ENCODE measurements at places on chromosomes 6 and 20.
A peak's percentile ranks its signal among the peaks of the same experiment; 100 is the strongest.

- DNase-seq: peak; percentile 73
Measured at GRCh38 chr6:117263353-117263927, 1.9 kb upstream of the VGLL2 start.

GRCh38 chr6:34281702-34282334, 33.0 kb upstream of the SMIM29 start:
- no peak for DNase-seq

GRCh38 chr20:37295001-37295400, 5.5 kb downstream of the MANBAL start:
- peak; percentile 96 for DNase-seq

DNA sequence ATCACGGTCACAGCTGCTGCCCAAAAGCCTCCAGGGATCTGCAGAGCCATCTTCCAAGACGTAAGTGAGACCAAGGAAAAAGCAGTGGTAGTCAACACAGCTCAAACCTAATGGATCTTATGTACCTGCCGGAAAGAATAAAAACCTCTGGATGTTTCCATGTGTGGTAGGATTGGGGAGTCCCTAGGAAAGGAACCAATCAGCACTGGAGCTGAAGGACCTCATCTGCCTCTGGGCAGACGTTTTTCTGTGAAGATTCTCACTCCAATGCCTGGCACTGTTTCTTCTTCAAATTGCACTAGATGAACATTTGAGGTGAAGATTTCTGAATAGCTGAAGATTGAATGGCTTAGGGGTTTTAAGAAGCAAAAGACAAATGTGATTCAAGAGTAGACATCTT, at the start of gene HLA-DQB2:
Gene HLA-DQB2 (minus strand): TSS at position 112 of the 400 bp plus-strand sequence. CDS start 62 bp downstream, at position 50.
- DNase-seq: peak; percentile 62

- DNase-seq: no peak
Measured at GRCh38 chr6:38427492-38428210, 212.1 kb downstream of the BTBD9 start.

DNA sequence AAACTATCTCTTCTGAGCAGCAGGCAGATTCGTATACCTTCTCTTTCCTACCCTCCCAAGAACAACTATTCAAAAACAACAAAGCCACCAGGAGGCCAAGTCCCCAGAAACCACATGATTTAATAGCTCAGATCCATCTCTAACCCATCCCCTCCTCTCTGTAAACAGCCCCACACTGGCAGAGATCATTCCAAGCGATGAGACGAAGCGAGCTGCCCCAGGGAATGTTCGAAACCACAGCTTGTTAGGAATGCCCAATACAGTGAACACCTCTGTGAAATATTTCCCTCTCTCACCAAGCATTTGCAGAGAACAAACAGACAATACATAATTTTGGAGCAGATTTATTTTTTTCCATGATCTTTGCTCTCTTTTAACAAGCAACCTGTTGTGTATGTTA, 231.8 kb downstream of the SOD2 start:
- no peak for DNase-seq

DNA sequence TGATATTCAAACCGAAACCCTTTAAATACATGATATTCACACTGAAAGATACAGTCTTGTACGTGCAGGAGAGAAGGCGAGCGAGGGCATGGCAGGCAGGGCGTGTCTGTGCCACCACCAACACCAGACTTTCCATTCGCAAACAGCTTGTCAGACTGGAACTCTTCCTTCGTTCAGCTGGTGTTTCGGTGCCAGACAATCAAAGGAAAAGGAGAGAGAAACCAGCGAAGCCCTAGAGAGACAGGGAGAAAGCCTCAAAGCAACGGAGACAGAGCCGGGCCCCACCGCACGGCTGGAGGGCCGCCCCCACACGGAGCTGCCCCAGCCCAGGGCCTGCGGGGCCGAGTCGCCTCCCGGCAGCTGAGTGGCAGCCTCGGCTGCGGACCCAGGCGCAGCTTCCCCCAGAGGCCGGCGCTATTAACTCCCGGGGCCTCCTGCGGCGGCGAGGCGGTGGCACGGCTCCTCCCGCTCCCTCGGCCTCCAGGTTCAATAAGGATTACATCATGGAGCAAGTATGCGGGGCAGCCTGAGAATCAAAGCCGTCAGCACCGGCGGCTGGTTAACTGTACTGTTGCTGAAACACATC, 32.1 kb upstream of the NR2E1 start:
- peak; percentile 94 for DNase-seq

DNA sequence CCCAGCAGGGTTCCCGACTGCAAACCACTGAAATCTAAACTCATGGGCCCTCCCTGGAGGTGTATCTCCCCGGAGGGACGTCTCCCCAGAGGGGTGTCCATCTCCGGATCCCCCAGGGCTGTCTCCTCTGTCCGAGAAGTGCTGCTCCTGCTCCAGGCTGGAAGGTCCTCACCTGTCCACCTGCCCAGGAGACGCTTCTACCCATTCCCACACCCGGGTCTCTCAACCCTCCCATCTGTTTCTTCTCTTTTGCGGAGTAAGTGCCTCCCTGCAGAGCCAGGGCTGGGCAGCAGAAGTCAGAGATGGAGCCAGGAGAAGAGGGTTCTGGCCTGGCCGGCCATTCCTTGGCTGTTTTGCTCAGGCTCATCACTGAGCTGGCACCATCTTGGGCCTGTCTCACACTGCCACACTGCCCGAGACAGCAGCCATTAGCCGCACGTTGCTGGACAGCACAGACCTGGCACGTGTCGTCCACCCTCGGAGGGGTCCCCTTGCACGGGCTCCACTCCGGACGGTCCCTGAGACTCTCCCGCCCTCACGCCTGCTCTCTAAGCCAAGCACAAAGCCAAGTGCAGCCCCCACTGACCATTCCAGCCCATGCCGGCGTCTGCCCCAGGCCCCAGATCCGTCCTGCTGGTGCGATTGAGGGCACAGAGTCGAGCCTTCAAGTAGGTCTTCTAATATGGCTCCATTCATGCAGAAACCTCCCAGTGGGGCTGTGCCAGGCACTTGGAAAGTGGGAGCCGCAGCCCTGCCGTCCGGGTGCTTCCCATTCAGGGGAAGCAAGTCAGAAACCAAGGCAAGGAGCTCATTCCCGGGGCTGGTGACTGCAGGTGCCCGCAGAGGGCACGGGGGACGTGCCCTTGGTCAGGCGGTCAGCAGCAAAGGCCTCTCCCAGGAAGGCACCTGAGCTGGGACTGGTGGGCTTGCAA, 367.7 kb downstream of the TAF4 start:
- peak; percentile 44 for DNase-seq

GRCh38 chr6:157184202-157185015, 138.9 kb downstream of the TMEM242 start:
- DNase-seq: peak; percentile 94

DNA sequence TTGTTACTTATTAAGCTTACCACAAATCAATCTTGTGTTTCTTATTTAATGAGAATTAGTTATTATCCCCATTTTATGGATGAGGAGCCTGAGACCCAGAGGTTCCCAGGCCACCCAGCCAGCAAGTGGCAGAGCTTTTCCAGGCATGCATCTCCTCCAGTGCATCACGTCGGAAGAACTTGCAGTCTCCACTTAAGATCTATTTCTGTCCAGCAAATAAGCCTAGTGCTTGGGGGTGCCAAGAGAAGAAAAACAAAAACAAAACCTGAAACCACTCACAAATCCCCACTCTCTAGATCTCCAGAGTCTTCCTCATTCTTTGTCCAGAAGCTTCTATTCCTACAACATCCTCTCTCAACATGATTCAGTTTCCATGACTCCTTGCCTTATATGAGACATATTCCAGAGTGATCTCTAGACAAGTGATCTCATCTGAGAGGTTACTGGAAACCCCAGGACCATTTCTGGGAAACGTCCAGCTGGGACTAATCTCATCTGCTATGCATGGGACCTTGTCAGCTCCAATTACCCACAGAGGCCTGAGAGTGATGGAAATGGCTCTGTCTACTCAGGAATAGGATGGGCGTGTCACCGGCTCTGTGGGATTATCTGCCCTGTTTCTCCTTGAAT, 4.1 kb downstream of the GUCA1B start:
- DNase-seq: peak; percentile 86

DNA sequence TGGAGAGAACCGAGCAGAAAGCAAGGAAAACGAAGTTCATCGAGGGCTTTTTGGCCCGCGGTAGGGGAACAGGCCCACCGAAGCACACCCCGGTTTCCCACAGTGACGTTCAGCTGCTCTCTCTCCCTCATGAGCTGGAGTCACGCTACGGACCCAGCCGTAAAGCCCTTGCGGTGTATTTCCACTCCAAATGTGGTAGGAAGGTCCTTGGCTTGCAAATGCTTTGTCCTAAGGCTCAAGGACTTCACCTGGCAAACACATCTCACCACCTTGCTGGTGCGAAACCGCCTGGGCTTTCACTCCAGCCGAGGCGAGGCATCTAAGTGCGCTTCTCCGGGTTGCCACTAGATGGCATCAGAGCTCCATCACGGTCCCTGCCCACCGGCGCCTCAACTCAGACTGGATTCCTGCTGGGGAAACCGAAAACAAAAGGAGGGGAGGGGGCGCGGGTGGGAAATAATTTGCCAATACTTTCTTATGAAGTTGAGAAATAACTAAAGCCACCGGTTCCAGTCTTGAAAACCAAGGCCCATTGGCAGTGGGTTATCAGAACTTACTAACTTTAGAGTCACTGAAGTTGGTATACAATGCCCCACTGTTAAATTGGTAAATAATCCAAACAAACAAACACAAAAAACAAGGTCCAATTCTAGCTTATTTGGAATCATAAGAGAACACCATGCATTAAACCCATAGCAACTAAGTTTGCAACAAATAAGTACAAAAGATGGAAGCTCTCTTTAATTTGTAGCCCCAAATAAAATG, 13.4 kb upstream of the FOXC1 start:
- DNase-seq: peak; percentile 96

DNA sequence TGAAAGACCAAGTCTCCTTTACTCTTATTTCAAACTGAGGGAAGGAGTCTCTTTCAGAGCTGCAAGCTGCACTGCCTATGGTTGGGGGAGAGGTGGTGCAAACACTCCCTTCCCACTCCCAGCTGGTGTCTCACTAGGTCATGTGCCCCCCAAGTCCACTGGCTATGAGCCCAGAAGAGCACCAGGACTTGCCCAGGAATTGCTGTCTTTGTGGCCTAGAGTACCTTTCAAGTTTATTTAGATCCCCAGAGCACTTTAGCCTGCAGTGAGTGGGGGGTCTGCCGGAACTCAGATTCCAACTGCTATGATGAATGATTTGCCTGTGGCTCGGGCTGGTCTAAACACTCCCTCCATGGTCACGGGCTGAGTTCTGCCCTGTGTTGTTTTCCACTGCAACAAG, 192.6 kb upstream of the CITED2 start:
- no peak for DNase-seq

DNA sequence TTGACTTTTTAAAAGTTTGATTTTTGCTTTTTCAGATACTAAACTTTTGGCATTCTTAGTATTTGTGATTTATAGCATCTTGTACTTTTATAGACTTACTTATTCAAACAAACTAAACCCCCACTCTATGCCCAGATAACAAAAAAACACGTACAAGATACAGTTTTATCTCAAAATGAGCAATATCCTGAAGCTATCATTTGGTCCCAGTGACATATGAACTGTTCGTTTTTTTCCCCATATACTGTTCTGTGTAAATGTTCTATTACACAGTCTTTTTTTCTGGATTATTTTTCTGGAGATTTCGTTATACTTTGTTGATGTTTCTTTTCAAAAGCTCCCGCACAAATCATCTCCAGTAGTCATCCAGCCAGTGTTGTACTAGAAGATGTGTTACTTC, 27.3 kb upstream of the SERINC3 start:
- DNase-seq: no peak

- DNase-seq: no peak
Measured at GRCh38 chr6:168737481-168737880, 296.5 kb downstream of the SMOC2 start.

DNA sequence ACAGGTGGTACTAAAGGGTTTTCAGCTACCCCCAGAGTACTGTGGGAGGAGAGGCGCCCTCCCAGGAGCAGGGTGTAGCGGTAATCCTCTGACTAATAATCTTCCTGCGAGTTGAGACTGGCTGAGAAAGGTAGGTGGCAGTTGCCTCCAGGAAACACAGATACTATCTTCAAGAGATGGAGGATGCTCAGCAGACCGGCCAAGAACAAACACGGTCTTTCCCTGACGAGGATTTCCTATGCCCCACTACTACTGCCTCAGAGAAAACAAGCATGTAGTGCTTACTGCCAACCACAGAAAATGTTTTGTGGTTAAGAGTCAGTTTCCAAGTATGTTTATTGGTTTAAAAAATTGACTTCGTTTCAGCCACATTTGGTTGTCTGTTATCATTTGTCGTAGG, 26.8 kb downstream of the C6orf89 start:
- DNase-seq: peak; percentile 88

- no peak for DNase-seq
Measured at GRCh38 chr6:119526561-119527230, 177.1 kb upstream of the MAN1A1 start.

- no peak for DNase-seq
Measured at GRCh38 chr6:132194529-132194928, 206.7 kb downstream of the MOXD1 start.

DNA sequence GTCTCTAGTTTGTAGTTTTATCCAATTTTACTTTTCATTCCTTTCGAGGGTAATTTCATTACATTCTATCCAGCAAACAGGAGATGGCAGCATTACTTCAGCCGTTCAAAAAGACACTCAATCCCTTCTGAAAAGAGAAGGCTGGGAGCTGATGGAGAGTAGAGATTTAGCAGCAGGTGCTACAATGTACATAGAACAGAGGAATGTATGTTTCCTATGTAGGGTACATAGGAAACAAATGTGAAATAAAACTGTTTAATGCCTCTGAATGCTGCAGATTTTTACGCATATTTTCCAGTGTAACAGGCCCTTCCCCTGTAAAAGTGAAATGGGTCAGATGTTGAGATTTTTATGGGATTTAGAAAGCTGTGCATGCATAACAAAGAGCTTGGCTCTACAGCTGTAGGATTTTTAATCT, 16.0 kb downstream of the RPS12 start:
- no peak for DNase-seq

DNA sequence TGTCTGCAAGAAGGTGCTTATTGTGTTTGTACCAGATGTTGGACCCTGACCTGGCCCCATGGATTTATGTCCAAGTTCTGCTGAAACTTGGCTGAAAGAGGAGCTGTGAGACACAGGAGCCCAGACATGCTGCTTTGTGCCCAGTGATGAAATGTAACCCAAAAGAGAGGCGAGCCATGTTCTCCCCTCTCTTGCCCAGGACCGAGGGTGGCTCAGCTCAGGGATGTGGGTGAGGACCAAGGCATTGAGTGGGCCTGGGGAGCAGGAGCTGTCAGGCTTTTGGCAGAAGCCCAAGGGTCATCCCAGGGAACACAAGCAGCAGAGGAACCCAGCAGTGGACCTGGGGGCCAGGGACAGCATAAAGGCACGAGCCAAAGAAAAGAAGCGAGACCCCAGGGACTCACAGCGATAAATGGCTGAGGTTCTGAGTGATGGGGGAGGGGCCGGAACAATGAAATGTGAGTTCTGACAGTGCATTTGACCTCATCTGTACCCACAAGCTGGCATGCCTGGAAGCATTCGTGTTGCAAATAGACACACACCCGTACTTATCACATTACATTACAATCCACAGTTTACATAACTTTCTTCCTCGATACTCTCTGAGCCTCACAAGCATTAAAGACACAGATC, 363.4 kb upstream of the JARID2 start:
- DNase-seq: no peak

- DNase-seq: peak; percentile 43
Measured at GRCh38 chr6:5979650-5980420, 26.9 kb downstream of the NRN1 start.
